T-helper 2 cell treated with Interferon-gamma antibody and Interleukin-4, amounts not matched to agents 5 μg/mL and 100 μg/mL, for 36 hours (primary cell): ENCODE measurements at places on chromosomes 3 and 15.
A peak's percentile ranks its signal among the peaks of the same experiment; 100 is the strongest.

- no peak for DNase-seq
Measured at GRCh38 chr3:73719861-73720260, 95.1 kb upstream of the PDZRN3 start.

DNA sequence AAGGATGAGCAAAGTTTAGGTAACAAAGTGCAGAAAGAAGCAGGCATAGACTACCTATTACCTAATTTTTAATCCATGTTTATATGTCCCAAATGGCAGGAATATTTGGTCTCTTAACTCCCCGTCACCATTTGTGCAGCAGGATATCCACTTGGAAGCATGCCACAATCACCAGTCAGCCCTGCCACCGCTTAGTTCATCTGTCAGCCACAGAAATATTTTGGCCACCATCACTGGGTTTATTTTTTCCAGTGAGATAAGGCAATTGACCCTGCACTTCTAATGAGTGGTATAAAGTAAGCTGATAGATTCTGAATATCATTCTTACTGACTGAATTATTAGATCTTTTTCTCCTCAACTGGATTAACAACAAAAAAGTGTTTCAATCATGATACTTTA, 152.9 kb upstream of the SOX2 start:
- no peak for DNase-seq

DNA sequence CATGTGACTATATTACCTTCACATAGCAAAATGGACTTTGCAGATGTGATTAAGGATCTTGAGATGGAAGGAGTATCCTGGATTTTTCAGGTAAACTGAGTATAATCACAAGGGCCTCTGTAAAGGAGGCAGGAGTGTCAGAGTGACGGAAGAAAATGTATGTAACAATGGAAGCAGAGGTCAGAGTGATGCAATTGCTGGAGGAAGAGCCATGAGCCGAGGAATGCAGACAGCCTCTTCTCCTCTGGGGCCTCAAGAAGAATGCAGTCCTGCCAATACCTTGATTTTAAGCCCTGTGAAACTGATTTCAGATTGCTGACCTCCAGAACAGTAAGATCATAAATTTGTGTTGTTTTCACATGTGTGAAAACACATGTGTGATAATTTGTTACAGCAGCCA, 15.1 kb downstream of the HEMK1 start:
- no peak for DNase-seq

DNA sequence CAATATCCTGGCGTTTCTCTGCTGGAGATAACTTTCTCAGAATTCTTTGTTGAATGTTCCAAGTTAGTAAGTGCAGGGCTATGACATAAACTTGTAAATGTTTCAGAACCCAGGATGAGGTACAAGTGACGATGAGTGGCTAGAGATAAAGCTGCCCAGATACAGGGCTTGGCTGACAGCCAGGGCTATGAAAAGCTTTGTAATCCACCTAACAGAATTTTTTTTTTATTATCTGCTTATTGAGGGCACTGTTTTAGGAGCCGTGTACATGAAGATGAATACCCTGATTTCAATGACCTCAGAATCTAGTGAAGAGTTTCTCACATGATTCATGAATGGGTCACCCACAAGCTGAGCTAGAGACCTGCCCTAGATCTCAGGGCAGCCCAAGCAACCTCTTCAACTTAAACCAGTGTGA, 431.4 kb downstream of the DIPK2A start:
- DNase-seq = no peak

- DNase-seq = no peak
Measured at GRCh38 chr15:60744826-60745460, 266.0 kb upstream of the ICE2 start.

- DNase-seq = no peak
Measured at GRCh38 chr3:183301937-183302580, 49.0 kb downstream of the B3GNT5 start.

DNA sequence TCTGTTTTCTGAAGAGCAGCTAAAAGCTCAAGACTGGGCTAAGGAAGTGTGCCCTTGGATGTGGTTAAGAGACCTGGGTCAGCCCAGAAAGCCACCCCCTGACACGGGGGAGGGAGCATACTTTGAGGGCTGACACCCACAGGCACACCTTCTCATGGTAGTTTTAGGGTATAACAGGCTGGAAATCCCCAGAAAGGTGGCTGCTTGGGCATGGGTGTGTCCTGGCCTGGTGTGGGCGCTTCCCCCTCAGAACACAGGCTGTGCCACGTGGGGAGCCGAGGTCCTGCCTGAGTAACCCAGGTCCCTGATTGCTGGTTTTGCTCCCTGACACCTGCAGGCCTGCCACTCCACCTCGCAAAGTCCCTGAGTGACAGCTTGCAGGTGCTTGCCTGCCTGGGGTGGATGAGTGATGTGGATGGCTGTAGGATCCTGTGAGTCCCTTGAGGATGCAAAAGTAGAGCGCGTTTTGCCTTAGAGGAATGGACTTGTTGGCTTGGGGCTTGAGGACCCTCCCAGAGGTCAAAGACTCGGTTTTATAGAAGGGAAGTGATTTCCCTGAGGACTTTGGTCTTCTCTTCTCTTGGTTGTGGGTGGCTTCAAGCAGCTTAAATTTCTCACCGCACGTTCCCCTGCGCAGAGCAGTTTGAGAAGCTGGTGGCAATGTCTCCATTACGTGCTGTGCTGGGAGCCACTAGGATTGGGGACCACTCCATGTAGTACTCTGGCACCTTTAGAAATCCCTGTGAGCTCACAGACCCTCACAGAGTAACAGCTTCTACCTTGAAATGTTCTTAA, 94.4 kb downstream of the DNASE1L3 start:
- peak; percentile 12 for DNase-seq

DNA sequence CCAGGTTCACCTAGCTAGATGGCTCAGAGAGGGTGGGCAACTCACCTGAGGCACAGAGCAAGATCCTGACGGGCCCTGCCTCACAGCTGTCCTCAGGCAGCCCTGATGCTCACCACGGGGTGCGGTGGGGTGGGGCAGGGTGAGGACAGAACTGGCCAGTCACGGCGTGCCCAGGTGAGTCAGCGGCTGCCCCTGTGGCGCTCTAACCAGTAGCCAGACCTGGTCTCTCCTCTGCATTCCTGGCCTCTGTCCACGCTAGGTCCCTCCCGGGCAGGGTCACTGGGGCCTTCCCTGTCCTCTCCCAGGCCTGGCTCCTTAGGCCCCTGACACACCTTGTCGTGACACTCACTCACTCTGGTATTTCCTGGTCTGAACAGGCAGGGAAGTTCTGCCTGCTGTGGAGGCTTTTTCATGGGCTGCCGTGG, 901 bp downstream of the ALS2CL start:
- DNase-seq = no peak

DNA sequence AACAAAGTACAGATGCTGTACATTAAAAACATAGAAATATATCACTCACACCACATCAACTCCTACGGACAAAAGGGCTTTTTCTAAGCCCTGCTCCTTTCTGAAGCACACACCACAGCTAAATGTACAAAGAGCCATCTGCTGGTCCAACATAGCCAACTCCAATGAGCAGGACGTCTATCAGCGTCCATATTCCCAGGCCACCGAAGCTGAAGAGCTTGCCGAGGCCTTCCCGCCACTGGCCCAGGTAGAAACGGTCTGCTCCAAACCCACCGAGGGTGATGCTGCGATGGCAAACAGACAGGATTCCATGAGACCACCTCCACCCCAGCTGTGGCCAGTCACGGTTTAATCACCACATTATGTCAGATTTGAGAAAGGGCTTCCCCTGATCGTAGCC, 9.8 kb downstream of the TM2D3 start:
- DNase-seq = no peak

- no peak for DNase-seq
Measured at GRCh38 chr3:37594873-37595783, 266.6 kb upstream of the CTDSPL start.

DNA sequence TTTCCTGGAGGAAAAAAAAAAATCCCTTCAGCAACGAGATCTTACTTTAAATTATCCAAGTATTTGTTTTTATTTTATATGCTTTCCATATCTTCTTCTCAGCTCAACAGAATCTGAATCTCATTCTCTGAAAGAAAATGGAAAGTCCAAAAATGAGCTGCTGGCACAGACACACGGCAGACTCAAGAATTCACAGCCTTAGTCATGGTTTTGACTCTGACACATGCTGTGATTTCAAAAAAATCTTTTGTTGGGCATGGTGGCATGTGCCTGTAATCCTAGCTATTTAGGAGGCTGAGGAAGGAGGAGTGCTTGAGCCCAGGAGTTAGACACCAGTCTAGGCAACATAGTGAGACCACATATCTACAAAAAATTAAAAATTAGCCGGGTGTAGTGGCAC, 565.0 kb downstream of the MAGI1 start:
- no peak for DNase-seq

GRCh38 chr3:5540532-5540931, 353.0 kb downstream of the EDEM1 start:
- DNase-seq = no peak

DNA sequence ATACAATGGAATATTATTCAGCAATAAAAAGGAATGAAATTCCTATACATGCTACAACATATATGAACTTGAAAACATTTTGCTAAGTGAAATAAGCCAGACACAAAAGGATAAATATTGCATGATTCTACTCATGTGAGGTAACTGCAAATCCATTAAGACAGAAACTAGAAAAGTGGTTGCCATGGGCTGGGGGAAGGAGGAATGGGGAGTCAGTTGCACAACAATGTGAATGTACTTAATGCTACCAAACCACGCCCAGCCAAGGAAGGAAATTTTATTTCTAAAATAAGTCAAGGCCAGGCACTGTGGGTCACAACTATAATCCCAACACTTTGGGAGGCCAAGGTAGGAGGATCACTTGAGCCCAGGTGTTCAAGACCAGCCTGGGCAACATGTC, 9.8 kb upstream of the GMPPB start:
- no peak for DNase-seq

- DNase-seq = no peak
Measured at GRCh38 chr15:81758818-81759284, 287.0 kb downstream of the MEX3B start.

- DNase-seq = no peak
Measured at GRCh38 chr3:105101603-105102002, 265.1 kb upstream of the ALCAM start.

- no peak for DNase-seq
Measured at GRCh38 chr3:114451051-114451451, 157.2 kb downstream of the TIGIT start.

DNA sequence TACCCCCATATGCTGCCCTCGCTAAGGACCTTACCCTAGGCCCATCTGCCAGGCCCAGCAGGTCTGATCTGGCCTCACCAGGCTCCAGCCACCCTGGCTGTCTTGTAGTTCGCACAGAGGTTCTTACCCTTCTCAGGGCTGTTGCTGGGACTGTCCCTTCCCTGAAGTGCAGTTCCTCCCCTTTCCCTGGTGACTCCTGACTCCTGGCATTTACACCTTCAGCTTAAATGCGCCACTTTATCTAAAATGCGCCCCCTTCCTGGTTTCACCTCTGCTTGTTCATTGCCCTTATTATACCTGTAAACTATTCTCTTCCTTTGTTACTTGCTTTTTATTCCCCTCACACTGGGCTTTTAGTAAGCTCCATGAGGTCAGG, 835 bp upstream of the TTLL3 start:
- DNase-seq = no peak

GRCh38 chr15:61869656-61870055, 190.6 kb downstream of the VPS13C start:
- DNase-seq = no peak

DNA sequence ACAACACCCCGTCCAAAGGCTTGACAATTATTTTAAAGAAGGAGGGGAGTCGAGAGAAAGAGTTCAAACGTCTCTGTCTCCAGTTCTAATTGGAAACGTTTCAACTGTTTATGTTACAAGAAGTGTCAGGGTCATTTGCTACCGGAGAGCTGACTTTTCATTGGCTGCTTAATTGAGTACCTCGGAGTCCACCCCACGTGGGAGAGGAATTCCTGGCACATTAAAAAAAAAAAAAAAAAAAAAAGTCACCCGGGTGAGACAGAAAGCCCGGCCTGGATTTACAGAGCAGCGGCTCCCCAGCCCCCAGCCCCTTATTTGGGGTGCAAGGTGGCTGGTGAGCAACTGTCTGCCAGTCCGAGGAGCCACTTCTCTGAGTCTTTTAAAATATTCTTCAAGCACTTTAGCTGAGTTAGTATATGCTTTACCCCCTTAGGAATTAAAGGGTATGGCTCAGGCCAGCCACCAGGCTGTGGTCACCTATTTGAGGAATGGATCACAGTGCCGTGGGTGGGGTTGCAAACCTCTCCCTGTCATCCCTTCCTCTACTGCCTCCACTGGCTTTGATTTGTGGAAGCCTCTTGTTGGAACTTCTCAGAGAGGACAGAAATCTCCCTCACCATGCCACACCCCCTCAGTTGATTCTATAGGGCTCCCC, 3.9 kb upstream of the TLE3 start:
- DNase-seq = no peak

DNA sequence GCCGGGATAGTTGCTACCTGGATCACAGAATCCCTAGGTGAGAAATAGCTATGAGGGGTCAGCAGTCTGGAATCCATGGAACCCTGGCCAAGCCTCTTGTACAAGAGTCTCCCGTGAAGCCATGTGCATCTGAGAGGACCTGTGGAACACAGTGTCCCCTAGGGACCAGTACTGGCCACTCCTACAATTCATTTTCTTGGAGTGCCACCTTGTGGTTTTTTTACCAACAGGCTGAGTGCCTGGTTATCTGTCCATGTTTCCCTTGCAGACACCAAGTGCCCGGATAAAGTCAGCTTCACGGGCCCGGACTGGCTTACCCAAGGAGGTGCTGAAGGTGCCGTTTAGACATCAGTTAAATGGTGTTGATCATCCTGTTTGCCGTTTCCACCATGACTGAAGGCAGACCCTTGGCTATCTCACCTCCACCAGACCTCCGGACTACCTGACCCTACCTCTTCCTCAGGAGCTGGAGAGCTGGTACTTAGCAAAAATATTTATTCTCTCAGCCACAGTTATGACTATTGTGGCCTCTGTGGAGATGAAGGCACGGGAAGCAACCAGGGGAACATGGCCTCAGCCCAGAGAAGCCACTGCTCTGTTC, 93.9 kb downstream of the RBPMS2 start:
- no peak for DNase-seq

DNA sequence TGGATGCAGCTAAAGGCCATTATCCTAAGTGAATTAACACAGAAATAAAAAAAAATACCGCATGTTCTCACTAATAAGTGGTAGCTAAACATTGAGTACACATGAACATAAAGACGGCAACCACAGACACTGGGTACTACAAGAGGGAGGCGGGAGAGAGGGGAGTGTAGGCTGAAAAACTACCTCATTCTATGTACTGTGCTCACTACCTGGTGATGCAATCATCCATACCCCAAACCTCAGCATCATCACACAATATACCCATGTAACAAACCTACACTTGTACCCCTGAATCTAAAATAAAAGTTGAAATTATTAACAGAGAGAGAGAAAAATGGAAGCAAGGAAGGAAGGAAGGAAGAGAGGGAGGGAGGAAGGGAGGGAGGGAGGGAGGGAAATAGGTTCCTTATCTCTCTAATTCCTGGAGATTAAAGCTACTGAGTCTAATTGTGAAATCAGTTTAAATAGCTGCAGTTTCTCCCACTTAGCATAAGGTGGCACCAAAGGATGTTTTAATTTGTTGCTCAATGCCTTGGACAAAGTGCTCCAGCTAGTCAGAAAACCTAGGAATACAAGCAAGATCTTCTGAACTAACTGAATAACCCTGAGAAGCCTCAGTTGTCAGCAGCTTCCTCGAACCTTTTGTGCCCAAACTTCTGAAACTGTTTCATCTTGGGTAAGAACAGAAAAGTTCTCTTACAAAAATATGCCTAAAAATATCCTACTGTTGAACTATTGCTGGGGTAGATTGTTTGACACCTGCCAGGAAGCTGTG, 79.4 kb upstream of the ATP11B start:
- DNase-seq = no peak
